ENCODE measurements at places on chromosomes 13 and 19.
A peak's percentile ranks its signal among the peaks of the same experiment; 100 is the strongest.

DNA sequence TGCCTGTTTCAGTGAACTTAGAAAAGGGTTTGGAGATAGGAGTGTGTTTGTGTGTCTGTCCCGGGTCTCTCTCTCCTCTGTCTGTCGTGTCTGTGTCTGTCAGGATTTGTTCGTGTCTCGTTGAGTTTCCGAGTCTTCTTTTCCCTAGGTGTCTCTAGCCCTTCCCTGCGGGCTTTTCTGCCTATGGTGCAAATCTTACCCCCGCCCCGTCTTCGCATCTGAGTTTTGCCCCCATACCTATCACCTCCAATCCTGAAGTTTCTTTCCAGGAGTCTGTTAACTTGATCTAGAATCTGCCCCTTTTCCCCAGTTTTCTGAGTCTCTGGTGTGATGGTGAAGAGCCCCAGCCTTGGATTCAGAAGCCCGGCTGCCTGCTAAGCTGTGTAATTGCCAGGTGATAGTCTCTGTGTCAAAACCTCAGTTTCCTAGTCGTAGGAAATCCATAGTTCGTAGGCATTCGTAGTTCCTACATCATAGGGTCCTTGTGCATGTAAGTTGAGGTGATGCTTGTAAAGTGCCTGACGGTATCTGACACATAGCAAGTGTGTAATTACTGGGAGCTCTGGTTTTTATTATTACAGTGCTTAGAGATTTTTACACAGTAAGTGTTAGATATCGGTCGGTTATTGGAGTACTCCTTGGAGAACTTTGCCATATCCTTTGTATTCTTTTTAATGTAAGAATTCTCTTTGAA lies 782 bp downstream of the EPN1 start:
- no peak for DNase-seq

GRCh38 chr13:30142486-30143211 lies 164.7 kb downstream of the KATNAL1 start:
- peak; percentile 33 for DNase-seq

- peak; percentile 57 for DNase-seq
These were observed 312.5 kb downstream of the TEX29 start for GRCh38 chr13:111632906-111633305.

DNA sequence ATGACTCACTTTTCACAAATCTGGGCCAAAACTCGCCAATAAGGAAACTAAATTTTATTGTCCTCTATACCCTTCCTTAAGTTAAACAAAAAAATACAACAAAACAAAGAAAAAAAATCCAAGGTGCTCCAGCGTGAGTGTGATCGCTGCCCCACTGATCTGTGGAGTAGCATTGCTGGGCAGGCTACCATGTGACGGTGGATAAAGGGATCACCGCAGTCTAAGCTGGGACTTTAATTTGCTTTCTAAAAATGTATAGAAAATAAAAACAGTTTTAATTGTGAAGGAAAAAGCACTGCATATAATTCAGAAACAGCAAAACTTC lies 92.9 kb downstream of the FLT1 start:
- DNase-seq, result no peak

GRCh38 chr13:97249796-97250495 lies 27.8 kb downstream of the MBNL2 start:
- DNase-seq, result no peak

DNA sequence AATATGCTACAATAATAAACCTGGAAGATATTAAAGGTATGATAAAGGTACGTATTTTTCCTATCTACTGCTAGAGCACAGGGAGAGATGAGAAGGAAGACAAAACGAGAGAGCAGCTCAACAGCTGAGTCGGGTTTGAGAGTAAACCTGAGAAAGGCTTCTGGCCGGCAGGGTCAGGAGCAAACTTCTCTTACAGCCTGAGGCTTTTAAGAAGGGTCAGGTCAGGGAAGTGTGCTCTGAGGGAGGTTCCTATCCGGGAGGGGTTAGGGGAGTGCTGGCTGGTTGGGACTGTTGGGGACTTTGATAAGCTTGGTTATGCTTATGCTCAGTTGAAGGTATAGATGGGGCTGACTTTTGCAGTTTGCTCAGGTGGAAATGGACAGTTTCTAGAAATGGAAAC lies 77.7 kb upstream of the PRR20A start:
- no peak for DNase-seq

- peak; percentile 76 for DNase-seq
These were observed 16.0 kb upstream of the SEMA6B start for GRCh38 chr19:4575267-4576015.

DNA sequence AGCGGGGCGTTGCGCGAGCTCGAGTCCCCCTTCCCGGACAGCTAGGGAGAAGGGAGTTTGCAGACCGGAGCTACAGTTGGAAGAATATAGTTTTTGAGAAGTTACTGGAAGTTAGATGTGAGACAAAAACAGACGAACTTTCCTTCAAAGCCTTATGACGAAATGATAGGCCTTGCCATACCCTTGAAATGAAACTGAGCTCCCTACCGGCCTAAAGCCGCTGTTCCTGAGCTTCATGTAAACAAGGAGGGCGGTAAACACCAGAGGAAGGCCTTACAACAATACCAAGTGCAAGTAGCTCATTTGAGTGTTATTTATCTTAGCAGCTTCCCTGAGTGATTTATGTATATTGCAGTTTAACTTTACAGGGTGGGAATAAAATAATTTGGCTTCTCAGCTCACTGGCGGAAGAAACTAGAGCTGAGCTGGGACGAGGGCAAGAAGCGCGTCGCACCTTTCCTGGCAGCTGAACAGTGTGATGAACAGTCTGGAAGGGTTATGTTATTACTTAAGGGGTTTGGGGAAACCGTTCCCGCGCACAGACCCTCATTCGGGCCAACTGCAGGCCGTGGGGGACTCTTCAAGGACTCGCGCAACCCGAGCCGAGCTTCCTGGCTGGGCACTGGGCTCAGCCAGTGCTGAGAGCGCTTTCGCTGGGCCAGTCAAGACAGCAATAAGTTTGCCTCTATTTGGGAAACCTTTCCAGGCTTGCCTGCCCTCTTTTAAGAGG lies 111.2 kb downstream of the KCNRG start:
- DNase-seq, result no peak

GRCh38 chr13:18952225-18953016 lies 229.2 kb downstream of the TUBA3C start:
- no peak for DNase-seq

DNA sequence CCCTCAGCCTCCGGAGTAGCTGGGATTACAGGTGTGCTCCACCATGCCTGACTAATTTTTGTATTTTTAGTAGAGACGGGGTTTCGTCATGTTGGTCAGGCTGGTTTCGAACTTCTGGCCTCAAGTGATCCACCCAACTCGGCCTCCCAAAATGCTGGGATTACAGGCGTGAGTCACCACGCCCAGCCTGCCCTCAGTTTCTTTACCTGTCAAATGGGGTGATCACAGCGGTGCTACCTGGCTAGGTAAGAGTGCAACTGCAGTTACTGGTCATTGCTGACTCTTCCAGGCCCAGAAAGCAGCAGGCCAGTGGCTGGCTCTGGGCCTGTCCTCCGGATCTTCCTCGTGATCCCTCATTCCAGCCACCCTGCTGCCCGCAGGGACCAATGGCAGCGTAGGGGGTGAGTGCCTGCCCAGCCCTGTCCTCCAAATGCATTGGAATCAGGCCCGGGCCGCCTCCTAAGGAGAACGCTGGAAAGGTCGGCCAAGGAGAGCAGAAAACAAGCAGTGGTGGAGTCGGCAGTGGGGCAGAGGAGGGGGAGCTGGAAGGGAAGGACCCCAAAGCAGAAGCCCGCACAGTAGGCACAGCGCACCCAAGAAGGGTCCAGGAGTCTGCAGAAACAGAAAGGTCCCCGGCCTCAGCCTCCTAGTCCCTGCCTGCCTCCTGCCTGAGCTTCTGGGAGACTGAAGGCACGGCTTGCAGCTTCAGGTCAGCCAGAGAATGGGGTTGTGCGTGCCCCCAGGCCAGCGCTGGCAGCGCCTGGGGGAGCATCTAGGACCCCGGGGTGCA lies 1.8 kb upstream of the SLC27A1 start:
- DNase-seq, result no peak

- DNase-seq, result no peak
These were observed 147.5 kb downstream of the VWA8 start for GRCh38 chr13:41813426-41813825.

GRCh38 chr13:31048521-31048920 lies 113.2 kb downstream of the HSPH1 start:
- DNase-seq, result peak; percentile 31

GRCh38 chr19:4847190-4847973 lies 15.9 kb upstream of the TICAM1 start:
- no peak for DNase-seq

DNA sequence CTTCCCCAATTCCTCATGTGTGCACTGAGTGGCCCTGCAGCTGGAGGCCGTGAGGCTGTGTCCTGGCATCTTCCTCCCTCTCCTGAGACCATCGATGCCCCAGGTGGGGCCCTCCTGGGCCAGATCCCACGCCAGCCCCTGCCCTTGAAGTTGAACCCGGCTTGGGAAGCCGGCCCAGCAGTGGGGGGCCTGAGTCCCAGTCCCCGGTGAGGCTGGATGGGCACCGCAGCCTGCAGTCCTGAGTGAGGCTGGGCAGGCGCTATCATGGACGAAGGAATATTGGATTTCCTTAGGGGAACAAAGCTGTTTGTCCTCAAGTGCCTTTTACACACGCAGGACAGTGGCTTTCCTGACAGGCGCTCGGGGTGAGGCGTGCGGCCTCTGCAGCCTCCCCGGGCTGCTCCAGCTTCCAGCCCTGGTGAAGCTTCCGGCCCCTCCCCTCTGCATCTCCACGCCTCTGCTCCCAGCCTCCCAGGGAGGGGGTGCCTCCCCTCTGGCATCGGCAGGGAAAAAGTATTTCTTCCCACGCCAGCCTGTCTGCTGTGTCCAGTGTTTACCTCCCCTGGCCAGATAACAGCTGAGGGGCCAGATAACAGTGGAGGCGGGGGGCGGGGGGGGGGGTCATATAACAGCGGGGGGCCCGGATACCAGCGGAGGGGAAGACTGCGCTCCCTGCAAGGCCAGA lies 159.5 kb downstream of the KDM4B start:
- peak; percentile 76 for DNase-seq

DNA sequence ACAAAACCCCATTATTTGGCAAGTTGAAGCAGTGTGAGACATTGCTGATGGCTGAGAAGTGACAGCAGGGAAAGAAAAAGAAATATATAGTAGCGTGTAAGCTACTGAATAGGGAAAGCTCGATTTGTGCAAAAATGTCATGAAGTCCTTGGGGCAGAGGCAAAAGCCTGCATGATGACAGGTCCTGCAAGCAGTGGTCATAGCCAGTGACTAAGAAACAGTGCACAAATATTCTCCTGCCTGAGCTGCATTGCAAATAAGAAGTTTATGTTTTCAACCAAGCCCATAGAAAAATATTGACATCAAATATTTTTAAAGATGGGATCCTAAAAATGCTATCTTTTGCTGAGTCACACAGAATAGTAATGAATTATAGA lies 270.0 kb downstream of the SLITRK6 start:
- DNase-seq, result no peak

DNA sequence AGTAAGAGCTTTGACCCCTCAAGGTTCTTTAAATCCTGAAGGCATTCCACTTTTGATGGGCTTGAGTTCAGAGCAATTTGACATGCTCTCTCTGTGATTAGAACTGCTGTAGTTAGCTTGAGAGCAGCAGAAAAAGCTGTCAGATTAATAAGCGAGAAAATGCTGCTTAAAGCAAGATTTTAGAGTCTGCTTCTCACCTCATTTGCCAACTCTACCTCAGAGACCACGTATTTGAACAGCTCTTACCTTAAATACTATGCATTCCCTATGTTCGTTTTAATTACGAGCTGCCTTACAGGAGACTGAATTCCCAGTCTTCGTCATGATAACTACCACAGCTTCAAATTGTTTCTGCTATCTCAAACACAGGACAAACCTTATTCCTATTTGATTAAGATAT lies 253.4 kb downstream of the SLITRK6 start:
- DNase-seq, result no peak

GRCh38 chr13:44296856-44297255 lies 76.8 kb upstream of the SERP2 start:
- DNase-seq, result no peak

DNA sequence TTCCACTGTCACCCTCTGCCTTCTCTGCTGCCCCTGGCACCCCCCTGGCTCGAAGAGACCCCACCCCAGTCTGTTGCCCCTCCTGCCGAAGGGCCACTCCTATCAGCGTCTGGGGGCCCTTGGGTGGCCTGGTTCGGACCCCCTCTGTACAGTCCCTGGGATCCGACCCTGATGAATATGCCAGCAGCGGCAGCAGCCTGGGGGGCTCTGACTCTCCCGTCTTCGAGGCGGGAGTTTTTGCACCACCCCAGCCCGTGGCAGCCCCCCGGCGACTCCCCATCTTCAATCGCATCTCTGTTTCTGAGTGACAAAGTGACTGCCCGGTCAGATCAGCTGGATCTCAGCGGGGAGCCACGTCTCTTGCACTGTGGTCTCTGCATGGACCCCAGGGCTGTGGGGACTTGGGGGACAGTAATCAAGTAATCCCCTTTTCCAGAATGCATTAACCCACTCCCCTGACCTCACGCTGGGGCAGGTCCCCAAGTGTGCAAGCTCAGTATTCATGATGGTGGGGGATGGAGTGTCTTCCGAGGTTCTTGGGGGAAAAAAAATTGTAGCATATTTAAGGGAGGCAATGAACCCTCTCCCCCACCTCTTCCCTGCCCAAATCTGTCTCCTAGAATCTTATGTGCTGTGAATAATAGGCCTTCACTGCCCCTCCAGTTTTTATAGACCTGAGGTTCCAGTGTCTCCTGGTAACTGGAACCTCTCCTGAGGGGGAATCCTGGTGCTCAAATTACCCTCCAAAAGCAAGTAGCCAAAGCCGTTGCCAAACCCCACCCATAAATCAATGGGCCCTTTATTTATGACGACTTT lies 2.0 kb downstream of the ZFP36 start:
- no peak for DNase-seq

DNA sequence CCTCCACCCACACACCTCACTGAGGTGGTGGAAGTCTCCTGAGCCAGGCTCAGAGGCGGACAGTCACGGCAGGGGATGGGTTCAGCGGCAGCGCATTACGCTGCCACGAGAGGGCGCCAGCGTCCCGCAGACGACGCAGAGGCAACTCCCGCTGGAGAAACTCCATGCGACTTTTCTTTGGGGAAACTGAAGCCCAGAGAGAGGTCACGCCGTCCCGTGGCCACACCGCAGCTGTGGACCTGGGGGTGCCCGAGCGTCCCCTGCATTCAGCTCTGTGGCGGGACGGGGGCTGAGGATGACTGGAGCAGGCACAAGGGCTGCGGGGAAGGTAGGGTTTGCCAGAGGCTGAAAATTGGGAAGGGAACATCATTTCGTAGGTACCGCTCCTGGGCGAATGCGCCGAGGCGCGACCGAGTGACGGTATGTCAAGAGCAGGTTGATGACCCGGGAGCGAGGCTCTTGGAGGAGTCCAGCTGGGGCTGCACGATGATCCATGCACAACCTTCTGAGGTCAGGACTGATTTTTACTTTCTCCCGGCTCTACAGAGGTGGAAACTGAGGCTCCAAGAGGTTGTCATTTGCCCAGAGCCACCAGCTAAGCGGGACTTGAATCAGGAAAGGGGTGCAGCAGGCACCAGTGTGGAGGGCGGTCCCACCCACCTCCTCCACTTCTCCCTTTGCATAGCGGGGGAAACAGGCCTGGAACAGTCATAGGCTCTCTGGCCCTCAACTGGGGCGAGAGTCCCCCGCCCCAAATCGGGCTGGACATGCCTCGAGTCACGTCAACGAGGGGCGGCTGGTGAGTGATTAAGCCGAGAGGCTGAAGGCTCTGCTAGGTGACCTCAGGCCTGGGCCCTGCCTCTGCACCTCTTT lies 690 bp upstream of the ARRDC2 start:
- peak; percentile 89 for DNase-seq

All from iPS-NIHi11 (cell line).